Fibroblast of villous mesenchyme (primary cell): ENCODE measurements at places on chromosomes 11 and 22. TPM values are rescaled to one million over a fixed set of nuclear protein-coding genes. Genes with fewer than 3 reads are reported as not detected.
A peak's percentile ranks its signal among the peaks of the same experiment; 100 is the strongest.

CHRM1 gene
- total RNA-seq, result not detected in 2 replicates

- DNase-seq, result no peak
Measured at GRCh38 chr11:1087961-1088926, 13.6 kb downstream of the MUC2 start.

CDON gene
- 2.3 and 2.6 TPM in 2 replicates for total RNA-seq

DNA sequence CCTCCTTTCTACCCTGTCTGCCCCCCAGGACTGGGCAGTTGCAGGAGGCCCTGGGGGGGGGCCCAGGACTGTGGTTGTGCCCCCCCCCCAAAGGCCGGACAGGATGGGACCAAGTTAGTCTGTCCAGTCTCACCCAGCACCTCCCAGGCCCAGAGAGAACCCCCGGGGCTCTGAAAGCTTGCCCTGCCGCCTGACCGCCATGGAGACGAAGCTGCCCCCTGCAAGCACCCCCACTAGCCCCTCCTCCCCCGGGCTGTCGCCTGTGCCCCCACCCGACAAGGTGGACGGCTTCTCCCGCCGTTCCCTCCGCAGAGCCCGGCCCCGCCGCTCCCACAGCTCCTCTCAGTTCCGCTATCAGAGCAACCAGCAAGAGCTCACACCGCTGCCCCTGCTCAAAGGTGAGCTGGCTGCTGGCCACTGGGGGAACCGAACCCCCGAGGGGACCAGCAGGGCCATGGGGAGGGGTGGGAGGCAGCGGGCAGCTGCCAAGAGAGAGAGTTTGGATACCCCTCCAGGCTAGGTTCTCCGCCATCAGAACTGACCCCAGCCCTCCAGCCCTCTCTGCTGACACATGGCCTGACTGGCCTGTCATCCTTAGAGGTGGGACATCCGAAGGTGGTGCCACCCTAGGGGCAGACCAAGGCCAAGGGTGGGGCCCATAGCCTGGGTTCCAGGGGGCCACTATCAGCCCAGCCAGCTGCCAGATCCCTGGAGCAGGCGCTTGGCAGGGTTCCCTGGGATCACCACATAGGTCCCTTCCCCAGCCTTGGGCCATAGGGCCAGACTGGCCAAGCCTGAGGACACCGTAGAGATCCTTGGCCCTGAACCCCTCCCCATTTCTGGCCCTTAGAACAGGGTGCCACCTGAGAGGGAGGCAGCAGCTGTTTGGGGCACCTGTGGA is 1.3 kb downstream of the PPP2R5B start:
- no peak for DNase-seq

DNA sequence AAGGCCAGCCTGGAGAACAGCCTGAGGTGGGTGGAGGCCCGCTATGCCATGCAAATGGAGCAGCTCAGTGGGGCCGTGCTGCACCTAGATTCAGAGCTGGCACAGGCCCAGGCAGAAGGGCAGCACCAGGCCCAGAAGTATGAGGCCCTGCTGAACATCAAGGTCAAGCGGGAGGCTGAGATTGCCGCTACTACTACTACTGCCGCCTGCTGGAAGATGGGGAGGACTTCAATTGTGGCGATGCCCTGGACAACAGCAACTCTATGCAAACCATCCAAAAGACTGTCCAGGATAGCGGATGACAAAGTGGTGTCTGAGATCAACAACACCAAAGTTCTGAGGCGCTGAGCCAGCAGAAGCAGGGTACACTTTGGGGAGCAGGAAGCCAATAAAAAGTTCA is 3.1 kb upstream of the TMEM218 start:
- no peak for DNase-seq

SCUBE2 gene
- 0.97 and 1.3 TPM in 2 replicates for total RNA-seq

MMP8 gene
- total RNA-seq, result under 0.01 TPM in 1 of 2 replicates, not detected in the other

DNA sequence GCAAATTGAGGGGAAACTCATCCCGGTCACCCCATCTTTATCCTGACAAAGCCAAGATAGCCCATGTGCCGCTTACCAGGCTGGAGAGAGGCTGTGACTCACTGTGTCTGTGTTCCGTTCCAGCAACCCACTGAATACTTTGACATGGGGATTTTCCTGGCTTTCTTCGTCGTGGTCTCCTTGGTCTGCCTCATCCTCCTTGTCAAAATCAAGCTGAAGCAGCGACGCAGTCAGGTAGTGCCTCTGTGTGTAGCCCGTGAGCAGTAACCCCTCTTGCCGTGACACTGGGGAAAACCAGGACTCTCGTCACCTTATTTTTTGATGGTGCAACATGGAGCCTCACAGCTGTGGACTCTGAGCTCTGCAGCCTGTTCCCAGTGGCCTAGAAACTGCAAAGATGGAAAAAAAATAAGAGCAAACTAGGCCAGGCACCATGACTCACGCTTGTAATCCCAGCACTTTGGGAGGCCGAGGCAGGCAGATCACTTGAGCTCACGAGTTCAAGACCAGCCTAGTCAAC is 16.9 kb downstream of the C22orf31 start:
- DNase-seq, result peak; percentile 76

DNA sequence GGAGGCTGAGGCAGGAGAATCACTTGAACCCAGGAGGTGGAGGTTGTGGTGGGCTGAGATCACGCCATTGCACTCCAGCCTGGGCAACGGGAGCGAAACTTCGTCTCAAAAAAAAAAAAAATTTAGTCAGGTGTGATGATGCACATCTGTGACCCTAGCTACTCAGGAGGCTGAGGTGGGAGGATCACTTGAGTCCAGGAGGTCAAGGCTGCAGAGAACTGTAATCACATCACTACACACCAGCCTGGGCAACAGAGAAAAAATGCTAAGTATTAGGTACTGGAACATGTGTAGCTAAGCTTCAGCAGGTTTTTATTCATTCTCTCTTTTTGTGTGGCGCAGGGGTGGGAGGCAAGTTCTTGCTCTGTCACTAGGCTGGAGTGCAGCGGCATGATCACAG is 64.2 kb upstream of the SLN start:
- no peak for DNase-seq

FAM118A gene
- total RNA-seq, result 20.7 and 52.5 TPM in 2 replicates

DNA sequence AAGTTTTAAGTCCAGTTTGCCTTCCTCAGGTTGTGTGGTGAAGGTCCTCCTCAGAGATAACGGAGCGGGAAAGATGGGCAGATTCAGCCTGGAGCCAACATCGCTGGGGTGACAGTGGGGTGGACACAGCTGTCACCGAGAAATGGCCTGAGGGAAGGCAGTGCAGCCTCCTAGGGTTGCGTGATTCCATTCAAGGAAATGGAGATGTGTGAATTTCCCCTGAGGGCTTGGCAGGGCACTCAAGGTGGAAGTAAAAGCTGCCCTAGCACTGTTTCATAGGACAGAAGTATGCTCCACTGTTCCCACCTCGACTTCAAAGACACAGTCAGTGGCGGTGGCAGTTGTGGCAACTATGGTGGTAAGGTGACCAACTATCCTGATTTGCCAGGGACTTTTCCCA is 15.4 kb upstream of the CAT start:
- no peak for DNase-seq

RHOD gene
- total RNA-seq, result 12.5 and 13.9 TPM in 2 replicates

DNA sequence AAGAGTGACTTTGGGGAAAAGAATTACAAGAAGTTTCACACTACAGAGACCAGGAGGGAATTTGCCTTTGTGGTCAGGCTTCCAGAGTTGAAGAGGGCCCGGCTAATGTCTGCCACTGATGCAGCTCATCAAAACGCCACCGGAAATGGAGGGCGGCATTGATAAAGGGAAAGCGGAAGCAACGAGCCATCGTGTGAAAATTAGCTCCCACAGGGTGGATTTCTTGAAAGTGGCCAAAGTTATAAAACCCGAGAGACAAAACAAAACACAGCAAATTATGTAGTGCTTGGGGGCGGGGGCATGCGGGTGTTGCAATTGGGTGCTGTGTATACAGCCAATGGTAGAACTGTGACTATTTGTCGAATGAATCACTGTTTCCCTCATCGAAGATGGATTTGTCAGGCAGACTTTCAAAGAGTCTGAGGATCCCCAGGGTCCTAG is 113.0 kb downstream of the ADAMTS15 start:
- DNase-seq, result peak; percentile 91

- peak; percentile 14 for DNase-seq
Measured at GRCh38 chr11:8023831-8024555, 36.9 kb downstream of the EIF3F start.

DNA sequence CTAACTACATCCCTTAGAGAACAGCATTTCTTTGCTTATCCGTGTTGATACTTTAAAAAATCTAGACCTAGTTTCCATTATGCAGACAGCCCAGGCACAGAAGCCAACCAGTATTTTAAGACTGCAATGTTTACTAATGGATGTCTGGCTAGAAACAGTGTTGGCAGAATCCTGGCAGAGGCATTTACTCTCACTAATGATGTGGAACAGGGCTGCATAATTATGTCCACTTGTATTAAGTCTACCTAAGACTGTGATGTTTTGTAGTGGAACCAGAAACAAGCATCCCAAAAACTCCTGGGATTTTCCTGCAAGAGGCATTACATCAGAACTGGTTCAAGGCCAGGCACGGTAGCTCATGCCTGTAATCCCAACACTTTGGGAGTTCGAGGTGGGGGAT is 50.2 kb upstream of the PICALM start:
- no peak for DNase-seq

DNA sequence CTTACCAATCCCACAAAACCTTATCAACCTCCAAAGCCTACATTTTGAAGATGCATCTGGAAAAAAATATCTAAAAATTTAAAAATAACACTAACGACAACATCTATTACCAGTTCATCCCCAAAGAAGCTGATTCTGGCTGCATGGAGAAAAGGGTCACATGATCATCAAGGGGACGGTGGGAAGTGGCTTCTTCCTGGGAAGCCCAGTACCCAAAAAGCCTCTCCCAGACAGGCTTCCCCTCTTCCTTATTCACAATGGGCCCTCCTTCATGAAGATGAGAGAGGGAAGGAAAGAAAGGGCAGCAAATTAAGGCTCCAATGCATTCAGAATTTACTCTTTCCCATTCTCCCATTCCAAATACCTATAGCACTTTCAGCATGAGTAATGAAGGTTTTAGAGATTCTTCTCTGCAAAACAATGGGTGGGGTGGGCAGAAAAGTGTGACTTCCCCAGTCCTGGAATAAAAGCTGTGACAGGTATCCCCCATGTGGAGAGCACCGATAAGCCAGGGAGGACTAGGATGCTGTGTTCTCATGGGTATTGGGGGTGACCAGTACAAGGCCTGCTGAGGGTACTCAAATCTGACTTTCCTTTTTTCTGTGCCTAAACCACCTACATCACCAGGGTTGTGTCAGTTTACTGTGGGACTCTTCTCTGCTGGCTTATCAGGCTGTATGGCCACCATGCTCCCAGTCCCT is 88.2 kb downstream of the SIK3 start:
- DNase-seq, result no peak

DNA sequence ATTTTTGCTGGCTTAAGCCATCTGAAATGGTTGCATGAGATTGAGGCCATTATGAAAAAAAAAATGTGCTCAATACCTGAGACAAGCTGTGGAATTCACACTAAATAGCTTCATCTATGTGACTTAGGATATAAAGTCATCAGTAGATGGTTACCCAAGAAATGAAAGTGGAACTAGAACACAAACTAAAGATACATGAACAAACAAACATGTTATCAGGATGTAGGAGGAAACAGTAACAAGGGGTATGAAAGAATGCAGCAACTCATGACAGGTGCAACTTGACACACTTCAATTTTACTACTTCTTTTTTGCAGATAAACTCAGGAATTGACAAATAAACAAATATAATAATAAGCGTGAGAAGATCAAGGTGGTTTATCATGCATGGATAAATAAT is 155.0 kb downstream of the WT1 start:
- no peak for DNase-seq

- DNase-seq, result no peak
Measured at GRCh38 chr22:36335621-36336020, 52.1 kb downstream of the MYH9 start.

- no peak for DNase-seq
Measured at GRCh38 chr11:22194907-22195306, 2.0 kb downstream of the ANO5 start.

DNA sequence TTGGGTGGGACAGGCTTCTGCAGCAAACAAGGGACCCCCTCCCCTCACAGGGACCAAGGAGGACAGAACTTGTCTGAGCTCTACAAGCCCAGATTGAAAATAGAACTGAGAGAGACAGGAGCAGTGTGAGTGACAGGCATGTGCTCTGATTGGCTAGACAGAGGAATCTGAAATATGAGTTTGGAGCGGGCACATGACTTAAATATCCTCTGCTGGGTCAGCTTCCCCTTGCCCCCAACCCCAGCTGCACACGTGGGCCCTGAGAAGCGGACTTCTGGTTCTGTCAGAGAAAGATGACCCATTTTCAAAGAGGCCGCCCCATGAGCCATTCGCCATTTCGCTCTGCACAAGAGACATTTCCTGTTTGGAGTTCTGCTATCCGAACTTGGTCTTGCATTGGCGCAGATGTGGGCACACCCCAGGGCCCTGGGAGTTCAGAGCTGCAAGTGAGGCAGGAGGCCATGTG is 5.3 kb downstream of the TUBA8 start:
- no peak for DNase-seq

GRCh38 chr11:36240173-36240572 is 49.1 kb downstream of the COMMD9 start:
- no peak for DNase-seq

- DNase-seq, result peak; percentile 95
Measured at GRCh38 chr11:111417766-111418435, 38.8 kb upstream of the POU2AF1 start.

- peak; percentile 49 for DNase-seq
Measured at GRCh38 chr11:82718307-82718706, 15.4 kb downstream of the FAM181B start.

DNA sequence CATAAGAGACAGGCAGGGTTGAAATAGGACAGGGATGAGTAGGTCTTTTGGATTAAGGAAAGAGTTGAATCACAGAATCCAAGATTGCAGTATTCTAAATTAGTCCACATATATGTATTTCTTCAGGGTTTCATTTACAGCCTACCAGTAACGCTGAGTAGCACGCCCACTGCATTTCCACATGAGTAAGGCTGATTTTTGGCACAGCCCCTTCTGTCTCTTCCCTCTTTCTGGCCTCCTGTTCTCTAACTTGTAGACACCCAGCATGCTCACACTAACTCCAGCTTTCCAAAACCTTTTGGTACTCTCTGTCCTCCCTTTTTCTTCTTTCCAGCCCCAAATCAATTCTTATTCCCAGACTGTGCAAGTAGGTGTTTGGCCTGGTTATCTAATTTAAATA is 3.7 kb upstream of the SIK2 start:
- DNase-seq, result peak; percentile 42

- no peak for DNase-seq
Measured at GRCh38 chr22:36701965-36702621, 1.5 kb downstream of the CACNG2 start.

PAX6 gene
- not detected in 2 replicates for total RNA-seq

VEGFB gene
- total RNA-seq, result 17.7 and 21.9 TPM in 2 replicates

GRCh38 chr11:115333121-115333520 is 171.1 kb downstream of the CADM1 start:
- DNase-seq, result peak; percentile 17
